ENCODE measurements at places on chromosomes 16 and 17.

DNA sequence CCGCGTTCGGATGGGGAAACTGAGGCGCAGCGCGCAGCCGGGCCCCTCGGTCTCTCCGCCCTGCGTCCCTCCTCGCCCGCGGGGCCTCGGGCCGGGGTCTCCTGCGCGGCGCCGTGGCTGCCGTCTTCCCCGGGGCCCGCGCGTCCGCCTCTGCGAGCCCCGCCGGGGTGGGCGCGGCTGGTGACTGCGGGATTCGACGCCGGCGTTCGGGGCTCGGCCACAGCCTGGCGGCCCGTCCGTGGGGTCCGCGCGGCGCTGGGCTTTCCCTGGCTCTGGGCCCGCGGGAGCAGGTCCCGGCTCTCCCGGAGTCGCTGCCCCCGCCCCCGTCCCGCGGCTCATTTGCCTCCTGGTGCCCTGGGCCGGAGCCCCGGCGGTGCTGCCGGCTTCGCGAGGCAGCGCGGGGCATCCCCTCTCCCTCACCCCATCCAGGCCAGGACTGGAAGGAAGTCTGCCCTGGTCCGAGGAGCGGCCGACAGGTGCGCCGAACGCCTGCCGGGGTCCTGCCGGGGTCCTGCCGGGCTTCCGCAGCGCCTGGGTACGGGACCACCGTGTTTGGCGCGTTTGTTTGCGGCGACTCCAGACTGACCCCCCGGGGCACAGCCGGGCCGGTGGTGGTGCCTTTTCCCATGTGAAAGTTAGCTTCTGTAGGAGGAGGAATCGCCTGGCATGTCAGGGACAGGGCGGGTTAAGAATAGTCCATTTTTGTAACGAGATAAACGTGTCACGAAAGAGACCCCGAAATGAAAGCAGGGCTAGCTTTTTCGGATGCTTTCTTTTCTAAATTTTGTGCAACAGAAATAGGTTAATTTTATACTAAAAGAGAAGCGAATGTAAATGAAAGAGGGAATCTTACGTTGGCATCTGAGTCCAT, 671 bp downstream of the CHMP6 start:
- DNase-seq = no peak

DNA sequence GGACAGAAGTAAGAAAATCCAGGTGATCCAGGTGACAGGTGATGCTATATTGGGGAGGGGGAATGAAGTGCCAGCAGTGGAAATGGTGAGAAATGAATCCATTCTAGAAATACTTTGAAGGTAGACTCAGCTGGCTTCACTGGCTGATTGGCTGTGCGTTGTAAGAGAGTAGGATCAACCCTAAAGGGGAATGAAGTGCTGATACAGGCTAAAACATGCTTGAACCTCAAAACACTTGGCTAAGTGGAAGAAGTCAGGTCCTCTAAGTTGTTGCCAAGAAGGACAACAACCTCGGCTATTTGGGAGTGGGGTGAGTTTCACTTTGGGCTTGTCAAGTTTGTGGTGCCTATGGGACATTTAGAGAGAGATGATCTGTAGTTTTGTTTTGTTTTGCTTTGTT, 24.1 kb upstream of the SCNN1B start:
- no peak for DNase-seq

- DNase-seq = no peak
Measured at GRCh38 chr16:20952139-20952920, 51.8 kb downstream of the LYRM1 start.

DNA sequence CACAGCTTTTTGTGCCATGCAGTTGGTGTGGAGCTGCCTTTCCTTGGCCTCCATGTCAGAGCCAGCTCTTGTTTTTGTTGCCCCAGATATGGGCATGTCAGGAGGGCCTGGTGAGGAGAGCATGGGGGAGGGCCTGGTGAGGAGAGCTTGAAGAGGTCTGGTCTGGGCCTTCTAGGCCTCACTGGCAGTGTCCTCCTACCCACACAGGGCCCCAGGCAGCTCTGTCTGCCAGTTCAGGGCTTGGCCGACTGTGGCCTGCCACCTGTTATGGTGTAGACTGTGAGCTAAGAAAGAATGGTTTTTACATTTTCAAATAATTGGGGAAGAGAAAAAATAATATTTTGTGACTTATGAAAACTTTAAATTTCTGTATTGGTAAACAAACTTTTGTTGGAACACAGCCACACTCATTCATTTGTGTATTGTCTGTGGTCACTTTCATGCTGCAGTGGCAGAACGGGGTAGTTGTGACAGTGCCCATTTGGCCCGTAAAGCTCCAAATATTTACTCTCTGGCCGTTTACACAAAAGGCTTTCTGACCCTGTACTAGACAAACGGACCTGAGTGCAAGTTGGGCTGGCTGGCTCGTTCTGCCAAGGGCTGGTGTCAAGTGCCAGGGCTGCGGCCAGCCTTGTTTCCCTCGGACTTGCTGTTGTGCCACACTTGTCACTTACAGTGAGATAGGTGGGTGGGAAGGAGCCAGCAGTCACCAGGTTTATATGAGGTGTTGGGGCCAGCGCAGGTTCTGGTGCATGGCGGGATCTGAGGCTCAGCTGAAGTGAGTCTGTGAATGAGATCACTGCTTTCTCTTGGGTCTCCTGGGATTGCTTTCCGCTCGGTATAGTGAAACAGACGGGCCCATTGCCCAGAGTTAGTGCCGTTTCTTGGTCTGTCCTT, 18.2 kb downstream of the PGS1 start:
- no peak for DNase-seq

GRCh38 chr16:68265078-68265920, 973 bp downstream of the SLC7A6 start:
- DNase-seq = peak; percentile 32

GRCh38 chr17:10745231-10745630, 15.4 kb upstream of the TMEM220 start:
- no peak for DNase-seq
